ENCODE measurements at places on chromosomes 3 and 15.

DNA sequence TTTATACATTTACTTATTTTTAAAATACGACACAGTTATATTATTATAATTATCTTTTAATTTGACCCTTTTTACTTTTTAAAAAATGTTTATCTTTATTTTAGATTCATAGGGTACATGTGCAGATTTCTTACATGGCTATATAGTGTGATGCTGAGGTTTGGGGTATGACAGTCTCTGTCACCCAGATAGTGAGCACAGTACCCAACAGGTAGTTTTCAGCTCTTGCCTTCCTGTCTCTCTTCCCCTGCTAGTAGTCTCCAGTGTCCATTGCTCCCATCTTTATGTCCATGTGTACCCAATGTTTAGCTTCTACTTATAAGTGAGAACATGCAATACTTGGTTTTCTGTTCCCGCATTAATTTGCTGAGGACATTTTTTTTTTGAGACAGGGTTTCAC is 21.8 kb upstream of the KCNMB2 start:
- DNase-seq, result no peak

DNA sequence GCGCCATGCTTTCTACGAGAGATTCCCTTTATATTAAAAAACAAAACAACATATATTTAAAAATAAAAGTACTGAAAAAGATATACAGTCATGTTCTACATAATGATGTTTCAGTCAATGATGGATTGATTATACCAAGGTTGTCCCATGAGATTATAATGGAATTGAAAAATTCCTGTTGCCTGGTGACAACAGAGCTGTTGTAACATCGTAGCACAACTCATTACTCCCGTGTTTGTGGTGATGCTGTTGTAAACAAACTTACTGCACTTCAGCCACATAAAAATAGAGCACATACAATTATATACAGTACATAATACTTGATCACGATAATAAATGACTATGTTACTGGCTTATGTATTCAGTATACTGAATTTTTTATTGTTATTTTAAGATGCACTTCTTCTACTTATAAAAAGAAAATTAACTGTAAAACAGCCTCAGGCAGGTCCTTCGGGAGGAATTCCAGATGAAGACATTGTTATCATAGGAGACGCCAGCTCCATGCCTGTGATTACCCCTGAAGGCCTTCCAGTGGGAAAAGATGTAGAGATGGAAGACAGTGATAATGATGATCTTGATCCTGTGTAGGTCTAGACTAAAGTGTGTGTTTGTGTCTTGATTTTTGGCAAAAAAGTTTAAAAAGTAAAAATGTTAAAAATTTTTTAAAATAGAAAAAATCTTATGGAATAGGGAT is 11.7 kb downstream of the CCR1 start:
- no peak for DNase-seq

GRCh38 chr3:195079636-195080035 is 191.3 kb downstream of the XXYLT1 start:
- no peak for DNase-seq

GRCh38 chr3:139312416-139312815 is 31.4 kb upstream of the MRPS22 start:
- DNase-seq, result no peak

GRCh38 chr3:112514527-112515128 is 15.4 kb upstream of the BTLA start:
- DNase-seq, result no peak

- DNase-seq, result no peak
Measured at GRCh38 chr3:175620093-175620492, 761.0 kb downstream of the NAALADL2 start.

GRCh38 chr3:60707452-60708020 is 543.7 kb downstream of the FHIT start:
- no peak for DNase-seq

All from stimulated activated CD4-positive, alpha-beta T cell treated with anti-CD3 and anti-CD28 coated beads, Interleukin-1b, Interleukin-23, amount 100 ng/mL, for 1 hour (primary cell).